ENCODE measurements at places on chromosomes 13 and 19. TPM values are rescaled to one million over a fixed set of nuclear protein-coding genes. Genes with fewer than 3 reads are reported as not detected.

ATP7B gene
- total RNA-seq = 25.1 TPM

C1QTNF9B gene
- 0.42 TPM for total RNA-seq

DMWD gene
- 8.6 TPM for total RNA-seq

NPHS1 gene
- not detected for total RNA-seq

ESD gene
- total RNA-seq = 88.3 TPM

- no peak for DNase-seq
Measured at GRCh38 chr13:44096901-44097300, 217.2 kb downstream of the LACC1 start.

GRCh38 chr19:873084-873483 lies 13.6 kb downstream of the CFD start:
- DNase-seq = no peak

DNA sequence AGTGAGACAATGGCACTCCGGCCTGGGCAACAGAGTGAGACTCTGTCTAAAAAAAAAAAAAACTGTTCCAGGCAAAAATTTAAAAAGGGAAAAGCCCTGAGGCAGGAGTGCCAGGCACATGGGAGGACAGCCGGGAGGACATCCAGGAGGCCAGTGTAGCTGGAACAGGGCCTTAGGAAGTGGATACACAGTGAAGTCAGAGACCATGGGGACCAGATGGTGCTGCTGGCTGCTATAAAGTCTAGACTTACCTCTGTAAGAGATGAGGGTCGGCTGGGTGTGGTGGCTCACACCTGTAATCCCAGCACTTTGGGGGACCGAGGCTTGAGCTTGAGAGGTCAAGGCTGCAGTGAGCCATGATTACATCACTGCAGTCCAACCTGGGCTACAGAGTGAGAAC lies 15.0 kb downstream of the HAS1 start:
- DNase-seq = no peak

GRCh38 chr19:17296976-17297375 lies 6.2 kb downstream of the ABHD8 start:
- no peak for DNase-seq

DNA sequence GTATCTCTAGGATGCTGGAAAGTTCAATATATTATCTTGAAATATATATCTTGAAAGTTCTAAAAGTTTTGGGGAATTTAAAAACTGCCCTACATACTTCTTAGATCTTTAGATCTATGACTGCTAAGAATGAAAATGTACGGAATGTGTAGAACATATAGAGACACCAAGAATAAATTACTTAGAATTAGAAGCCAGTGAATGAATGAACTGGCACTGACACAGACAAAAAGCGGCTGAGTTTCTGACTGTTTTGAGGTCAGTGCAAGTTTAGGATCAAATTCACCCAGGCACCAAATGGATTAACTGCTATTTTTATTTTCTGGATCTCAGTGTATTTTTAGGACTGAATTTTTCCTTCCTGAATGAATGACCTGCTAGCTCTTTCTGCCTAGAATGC lies 411.2 kb downstream of the KCTD12 start:
- DNase-seq = no peak

GRCh38 chr13:50467156-50468110 lies 376.1 kb downstream of the DLEU7 start:
- no peak for DNase-seq
